Fibroblast of mammary gland (primary cell): ENCODE measurements at places on chromosomes 3 and 15.

- peak; percentile 99 for DNase-seq
Observed at GRCh38 chr3:111802163-111802625, 56.9 kb upstream of the PHLDB2 start.

GRCh38 chr3:181899702-181900101 lies 188.0 kb downstream of the SOX2 start:
- DNase-seq, result no peak

DNA sequence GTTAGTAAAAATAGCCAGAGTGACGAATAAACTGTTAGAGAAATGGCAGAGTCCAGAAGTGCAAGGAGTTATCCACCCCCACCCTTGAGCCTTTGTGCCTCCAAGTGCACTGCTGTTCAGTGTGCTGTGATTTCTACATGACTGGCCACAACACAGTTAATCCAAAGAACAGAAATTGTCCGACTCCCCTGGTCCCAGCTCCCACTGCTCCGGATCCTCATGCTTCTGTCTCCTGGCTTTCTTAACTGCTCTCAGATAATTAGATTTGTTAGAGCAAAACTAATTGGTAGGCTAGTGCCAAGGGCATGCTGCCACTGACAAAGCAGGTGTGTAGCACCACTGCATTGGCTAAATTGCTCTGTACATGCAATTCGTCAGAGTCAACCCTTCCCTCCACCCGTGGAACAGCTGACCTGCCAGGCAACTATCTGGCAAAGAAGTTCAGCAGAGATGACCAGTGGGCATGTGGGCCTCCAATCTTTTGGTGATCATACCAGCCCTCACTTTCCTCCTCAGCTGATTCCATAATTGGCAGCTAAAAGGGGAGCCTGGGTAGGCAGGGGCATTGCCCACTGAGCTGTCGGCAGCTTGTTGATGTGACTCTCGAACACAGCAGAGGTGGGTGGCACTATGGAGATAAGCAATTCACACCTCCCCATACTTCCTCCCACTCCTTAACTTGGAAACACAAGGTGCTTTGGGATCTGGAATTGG lies 18.9 kb upstream of the ACAP2 start:
- no peak for DNase-seq

- peak; percentile 36 for DNase-seq
Observed at GRCh38 chr3:100789579-100789978, 80.3 kb downstream of the TFG start.

- DNase-seq, result peak; percentile 16
Observed at GRCh38 chr3:24451461-24452099, 43.1 kb downstream of the THRB start.

DNA sequence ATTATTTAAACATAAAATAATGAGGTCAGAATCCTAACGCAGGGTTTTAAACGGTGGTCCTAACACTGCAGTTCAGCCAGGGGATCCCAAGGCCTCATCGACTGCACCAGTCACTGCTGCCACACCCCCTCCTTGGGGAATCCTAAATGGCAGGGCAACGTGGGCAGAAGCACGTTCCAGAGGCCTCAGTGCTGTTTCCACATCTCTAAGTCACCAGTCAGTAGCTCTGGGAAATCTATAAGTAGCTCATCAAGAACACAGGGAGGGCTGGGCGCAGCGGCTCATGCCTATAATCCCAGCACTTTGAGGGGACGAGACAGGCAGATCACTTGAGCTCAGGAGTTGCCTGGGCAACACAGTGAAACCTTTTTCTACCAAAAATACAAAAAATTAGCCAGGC lies 47.5 kb downstream of the PRTG start:
- no peak for DNase-seq

DNA sequence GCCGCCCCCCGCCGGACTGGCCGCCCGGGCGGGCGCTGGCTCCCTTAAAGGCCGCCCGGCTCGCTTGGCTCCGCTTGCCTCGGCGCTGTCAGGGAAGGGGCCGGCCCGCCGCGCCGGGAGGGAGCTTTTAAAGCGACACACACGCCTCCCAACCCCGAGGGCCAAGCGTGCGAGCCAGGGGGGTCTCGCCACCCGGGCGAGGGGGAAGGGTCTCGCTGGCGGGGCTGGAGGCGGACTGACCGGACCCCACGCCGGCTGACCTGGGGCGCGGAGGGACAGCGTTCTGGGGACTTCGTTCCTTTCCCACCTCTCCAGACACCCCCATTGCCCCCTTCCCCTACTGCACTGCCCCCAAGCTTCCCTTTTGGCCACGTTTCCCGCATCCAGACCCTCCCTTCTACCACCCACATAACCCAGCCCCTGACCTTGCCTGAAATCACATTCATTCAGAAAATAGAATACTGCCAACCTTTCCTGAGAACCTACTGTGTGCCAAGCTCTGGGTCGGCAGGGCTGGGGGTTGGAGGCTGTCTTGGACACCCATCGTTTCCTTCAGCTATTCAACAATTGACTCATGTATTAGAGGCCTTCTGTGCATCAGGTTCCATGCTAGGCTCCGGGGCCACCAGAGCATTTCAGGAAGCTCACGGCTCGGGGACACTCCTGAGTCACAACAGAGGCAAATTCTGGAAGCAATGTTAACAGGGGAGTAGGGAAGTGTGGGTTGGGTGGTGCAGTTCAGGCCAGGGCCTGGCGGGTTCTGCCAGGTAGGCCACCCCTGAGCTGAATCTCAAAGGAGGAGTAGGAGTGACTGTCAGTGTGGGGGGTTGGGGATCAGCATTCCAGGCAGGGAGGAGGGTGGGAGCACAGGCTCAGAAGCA lies at the start of gene INSYN1:
TSS of gene INSYN1 (minus strand) at position 102 of the 881 bp plus-strand sequence. CDS start 2,221 bp downstream, outside the sequence.
- DNase-seq, result peak; percentile 6

- no peak for DNase-seq
Observed at GRCh38 chr3:62951037-62951613, 75.9 kb upstream of the CADPS start.

- DNase-seq, result peak; percentile 41
Observed at GRCh38 chr3:49013738-49014660, 4.4 kb downstream of the DALRD3 start.

GRCh38 chr15:73812806-73813465 lies 59.8 kb upstream of the INSYN1 start:
- no peak for DNase-seq

- peak; percentile 81 for DNase-seq
Observed at GRCh38 chr15:59313641-59314332, 58.9 kb downstream of the MYO1E start.

DNA sequence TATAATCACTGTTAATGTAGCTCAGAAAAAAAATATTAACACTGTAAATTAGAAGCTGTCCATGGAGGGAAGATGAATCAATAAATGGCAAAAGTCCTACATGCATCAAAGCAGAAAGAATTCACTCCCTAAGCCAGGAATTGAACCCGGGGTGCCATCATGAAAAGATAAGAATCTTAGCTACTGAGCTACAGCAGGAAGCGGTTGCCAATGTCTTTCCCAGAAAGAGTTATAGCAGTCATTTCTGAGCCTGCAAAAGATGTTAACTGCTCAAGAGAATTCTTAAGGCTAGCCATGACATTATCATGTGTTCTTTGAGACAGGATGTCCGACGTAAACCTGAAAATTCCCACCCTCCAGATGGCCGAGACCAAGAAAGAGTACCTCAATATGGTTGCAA lies 47.4 kb upstream of the MKRN3 start:
- DNase-seq, result no peak

- DNase-seq, result no peak
Observed at GRCh38 chr15:64865126-64865997, 23.6 kb downstream of the PLEKHO2 start.

GRCh38 chr15:74451861-74452835 lies 8.8 kb downstream of the UBL7 start:
- DNase-seq, result peak; percentile 27

DNA sequence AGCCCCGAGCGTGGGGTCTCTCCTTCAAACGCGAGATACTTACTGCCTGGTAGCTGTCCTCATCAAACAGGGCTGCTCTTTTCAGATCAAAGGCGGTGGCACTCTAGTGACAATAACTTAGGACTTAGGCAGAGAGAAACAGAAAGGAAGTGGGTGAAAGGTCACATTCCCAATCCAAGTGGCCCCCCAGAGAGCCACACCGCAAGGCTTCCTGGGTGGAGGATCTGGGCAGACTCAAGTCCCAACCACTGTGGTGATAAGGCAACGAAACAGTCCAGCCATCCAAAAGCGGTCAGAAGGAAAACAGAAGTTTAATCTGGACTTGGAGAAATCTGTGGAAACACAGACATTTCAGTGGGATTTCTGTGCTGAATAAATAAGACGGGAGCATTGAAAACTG lies 227.2 kb downstream of the ADAMTS17 start:
- peak; percentile 38 for DNase-seq

GRCh38 chr3:111621535-111621934 lies 26.4 kb upstream of the ZBED2 start:
- no peak for DNase-seq

DNA sequence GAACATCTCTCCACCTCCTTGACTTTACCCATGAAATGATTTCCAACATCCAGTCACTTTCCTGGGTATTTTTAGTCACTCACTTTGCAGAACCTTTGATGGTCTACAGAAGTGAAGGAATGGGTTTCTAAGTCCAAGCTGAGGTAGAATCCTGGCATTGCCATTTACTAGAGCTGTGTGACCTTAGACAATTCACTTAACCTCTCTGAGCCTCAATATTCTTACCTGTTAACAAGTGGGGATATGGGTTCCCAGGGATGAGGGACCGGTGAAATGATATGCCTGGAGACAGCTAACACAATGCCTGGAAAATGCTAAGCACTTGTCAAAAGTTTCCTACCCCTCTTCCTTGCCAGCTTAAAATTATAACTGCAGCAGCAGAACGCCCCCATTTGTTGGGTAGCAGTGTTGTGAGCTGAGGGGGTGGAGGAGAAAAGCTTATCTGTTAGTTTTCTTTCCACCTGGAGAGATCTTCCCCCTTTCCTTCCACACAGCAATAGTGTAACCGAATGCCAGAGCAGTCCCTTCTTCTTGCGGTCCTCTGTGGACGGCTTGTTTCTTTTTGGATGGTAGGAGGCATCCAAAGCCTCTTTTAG lies 319.2 kb upstream of the LRRFIP2 start:
- DNase-seq, result no peak

DNA sequence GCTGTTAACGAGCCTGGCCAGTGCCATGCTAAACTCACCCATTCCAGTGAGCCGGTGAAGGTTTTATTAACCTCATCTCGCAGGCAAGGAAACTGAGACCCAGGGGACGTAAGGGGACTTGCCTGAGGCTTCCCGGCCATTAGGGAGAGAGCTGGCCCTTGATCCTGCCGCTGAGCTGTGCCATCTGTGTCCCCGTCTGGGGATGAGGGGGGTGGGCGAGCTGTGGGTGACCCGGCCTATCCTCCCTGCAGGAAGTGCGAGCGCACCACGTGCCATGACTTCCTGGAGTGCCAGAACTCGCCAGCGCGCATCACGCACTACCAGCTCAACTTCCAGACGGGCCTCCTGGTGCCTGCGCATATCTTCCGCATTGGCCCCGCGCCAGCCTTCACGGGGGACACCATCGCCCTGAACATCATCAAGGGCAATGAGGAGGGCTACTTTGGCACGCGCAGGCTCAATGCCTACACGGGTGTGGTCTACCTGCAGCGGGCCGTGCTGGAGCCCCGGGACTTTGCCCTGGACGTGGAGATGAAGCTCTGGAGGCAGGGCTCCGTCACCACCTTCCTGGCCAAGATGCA lies 88.5 kb downstream of the FBLN2 start:
- DNase-seq, result no peak

DNA sequence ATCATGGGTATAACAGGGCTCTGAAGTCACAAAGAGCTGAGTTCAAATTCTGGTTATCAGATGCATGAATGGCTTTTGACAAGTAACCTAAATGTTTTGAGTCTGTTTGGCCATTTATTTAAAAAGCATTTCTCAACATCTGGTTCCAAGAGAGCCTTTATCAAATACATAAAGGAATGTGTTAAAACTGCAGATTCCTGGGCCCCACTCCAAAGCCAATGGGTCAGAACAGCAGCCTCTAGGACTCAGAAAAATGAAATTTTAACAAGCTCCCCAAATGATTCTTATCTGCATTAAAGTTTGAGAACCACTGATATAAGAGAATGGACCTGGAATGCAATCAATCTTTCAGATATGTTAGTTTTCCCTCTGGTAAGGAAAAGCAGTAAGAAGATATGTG lies 3.4 kb downstream of the B4GALT4 start:
- no peak for DNase-seq

DNA sequence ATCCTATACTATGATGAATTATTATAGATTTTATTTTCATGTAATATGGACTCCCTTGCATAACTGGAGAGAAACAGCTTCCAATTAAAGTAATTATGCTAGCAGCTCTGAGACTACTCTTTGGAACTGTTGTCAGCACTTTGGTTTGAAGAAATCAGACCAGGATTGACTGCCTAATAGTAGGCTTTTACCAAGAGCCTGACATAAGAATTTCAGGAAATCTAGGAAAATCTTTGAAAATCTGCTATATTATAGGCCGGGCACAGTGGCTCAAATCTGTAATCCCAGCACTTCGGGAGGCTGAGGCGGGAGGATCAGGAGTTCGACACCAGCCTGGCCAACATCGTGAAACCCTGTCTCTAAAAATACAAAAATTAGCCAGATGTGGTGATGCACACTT lies 62.9 kb downstream of the ZNF609 start:
- no peak for DNase-seq
